Activated CD4-positive, alpha-beta T cell treated with anti-CD3 and anti-CD28 coated beads, Interleukin-2, amount 50 U/mL, for 24 hours (primary cell): ENCODE measurements at places on chromosomes 2 and 18.
A peak's percentile ranks its signal among the peaks of the same experiment; 100 is the strongest.

DNA sequence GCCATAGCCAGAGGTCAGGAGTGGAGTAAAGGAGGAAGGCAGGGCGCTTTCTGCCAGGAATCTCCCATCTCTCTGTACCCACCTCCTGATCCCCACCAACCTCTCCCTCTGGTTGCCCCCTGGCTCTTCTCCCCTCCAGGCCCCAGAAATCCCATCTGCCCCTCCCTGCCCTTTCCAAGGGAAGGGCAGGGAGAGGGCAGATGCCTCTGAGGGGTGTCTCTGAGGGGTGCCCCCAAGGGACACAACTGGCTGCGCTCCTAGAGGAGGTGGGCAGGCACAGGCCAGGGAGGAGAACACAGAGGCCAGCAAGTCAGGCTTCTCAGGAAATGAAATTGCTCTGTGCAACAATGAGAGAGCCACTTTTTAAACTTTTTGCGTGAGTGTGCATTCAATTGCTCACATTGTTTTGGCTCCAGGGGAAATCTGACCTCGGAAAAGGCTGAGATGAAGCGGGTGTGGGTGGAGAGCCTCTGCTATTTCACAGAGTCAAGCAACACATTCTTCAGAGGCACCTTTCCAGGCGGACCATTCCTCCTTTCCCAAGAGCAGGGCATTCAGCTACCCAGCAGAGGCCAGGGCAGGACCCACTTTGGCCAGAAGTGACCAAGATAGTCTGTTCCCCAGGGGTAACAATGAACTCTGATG is 125.5 kb downstream of the SMAD7 start:
- no peak for DNase-seq

GRCh38 chr2:217222309-217222910 is 362.5 kb upstream of the TNP1 start:
- peak; percentile 20 for DNase-seq

DNA sequence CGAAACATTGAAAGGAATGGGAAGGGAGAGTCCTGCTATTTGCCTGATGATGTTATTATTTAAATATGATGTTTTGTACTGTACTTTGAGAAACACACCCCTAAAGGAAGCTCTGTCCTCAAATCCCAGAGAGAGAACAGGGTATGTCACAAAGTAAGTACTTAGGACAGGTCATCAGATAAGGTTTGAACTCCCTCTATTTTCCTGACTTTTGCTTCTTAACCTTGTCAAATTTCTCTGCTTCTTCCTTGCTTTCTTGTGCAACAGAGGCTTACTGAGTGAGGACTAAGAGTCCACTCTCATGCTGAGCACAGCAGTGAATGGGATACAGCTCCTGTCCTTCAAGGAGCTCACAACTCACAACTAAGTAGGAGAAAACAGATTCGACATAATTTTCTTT is 3.7 kb downstream of the DGUOK start:
- DNase-seq = no peak

GRCh38 chr18:45168866-45169600 is 446.2 kb upstream of the SLC14A2 start:
- DNase-seq = no peak

GRCh38 chr2:172211512-172211911 is 108.8 kb upstream of the DLX2 start:
- no peak for DNase-seq

DNA sequence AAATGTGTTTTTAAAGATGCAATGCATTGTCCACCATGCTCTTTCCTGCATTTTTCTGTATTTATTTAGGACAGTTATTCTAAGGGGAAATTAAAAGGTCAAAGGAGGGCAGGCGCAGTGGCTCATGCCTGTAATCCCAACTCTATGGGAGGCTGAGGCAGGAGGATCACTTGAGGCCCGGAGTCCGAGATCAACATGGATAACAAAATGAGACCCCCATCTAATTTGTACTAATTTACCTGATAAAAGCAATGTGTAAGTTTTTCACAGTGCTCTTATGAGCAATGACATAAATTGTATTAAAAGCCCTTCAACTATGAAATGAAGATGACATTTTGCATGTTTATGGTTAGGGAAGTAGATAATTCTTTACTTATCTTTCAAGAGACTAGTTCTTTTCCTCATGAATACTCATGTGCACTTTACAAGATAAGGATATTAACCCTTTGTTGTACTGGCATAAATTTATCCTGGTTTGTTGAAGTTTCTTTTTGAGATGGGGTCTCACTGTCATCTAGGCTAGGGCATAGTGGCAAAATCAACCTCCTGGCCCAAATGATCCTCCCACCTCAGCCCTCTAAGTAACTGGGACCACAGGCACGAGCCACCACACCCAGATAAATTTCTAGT is 9.7 kb downstream of the HSBP1L1 start:
- no peak for DNase-seq

DNA sequence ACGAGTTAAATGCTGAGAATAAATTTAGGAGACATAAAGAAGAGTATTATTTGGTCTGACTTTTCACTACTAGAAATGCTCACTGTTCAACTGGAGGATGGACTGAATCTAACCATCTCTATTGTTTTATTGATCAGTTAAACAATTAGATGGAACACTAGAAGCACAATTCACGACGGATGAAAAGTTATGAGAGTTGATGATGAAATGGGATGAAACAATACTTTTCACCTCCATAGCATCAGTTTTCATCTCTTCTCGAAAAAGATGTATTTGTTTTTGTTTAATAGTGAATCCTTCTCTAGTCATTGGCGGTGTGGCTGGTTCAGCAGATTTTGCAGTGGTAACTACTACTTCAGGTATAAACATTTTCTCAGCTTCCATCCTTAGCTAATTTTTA is 19.3 kb downstream of the TTN start:
- DNase-seq = no peak

DNA sequence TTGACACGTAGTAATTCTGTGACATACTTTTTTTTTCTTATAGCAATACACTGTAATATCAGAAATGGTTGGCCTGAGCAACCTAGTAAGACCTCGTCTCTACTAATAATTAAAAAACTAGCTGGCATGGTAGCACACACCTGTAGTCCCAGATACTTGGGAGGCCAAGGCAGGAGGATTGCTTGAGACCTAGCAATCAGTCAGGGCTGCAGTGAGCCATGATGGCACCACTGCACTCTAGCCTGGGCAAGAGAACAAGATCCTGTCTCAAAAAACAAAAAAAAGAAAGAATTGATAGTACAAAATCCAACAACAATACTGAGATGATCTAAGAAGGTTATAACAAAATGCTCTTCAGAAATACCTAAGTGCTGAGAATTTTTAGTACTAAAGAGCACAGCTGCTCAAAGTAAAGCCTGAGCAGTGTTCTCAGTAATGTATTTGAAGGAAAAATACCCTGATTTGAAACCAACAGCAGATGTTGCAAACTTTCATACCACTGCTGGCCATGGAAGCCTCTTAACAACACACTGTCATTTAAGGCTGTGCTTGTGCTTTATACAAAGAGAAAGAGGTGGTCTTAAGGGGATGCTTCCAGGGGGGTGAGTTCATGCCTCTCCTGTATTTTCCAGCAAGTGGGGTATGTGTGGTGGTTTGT is 132.6 kb upstream of the CDCA7 start:
- no peak for DNase-seq

DNA sequence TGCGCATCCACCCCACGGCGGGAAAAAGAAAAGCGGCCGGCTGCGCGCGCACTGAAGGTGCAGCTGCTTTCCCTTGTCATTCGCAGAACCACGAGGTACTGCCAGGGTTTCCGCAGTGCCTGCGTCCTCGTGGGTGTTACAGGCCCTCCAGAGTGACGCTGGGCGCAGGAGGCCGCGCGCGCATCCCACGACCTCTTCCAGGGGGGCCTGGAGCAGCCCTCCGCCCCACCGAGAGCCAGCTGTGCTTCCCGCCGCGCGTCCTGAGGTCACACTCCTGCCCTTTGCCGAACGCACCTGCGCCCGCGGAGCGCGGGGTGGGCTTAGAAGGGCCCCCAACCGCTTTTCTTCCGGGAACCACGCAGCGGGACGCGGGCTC is 378 bp upstream of the IAH1 start:
- DNase-seq = peak; percentile 39

DNA sequence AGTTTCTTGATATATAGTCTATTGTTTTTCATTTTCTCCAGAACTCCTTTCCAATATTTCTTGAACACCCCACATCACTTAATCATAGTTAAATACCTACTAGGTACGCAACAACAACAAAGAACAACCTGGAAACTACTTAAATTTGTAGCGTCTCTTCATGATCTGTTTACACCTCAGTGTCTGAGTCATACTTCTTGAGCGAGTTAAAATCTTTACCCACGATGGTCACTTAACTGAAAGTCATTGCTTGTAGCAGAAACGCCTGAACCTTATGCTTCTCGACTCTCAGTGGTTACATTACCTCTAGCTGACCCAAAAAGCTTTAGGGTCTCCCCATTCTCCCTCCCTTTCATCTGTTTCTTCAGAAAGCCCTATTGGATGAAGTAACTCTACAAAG is 131.3 kb downstream of the EN1 start:
- no peak for DNase-seq

DNA sequence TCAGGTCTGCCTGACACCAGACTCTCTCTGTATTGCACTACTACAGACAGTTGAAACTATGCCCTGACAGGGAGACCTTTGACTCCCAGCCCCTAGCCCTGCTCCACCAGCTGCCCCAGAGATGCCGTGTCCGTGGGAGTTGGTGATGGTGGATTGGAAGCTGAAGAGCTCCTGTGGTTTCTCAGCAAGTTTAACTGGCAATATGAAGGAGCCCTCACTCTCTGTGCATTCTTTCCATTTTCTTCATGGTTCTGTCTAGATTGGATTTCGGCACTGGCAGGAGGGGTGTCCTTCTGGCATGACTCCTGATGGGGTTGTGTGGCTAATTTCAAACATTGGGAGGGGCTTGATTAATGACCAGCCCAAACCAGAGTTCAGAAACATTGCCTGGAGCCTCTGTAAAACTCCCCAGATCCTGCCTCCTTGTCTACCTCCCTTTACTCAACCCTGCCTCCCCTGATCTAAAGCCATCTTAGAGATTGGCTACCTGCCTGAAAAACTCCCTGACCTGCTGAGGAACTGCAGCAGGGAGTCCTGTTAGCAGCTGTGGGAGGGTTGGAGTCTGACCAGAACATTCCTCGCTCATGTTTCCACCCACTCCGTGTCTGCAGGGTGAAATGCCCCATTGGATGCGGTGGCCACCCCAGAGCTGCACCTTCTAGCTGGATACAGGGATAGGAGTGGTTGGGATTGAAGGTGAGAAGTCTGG is 206.9 kb upstream of the SPRED2 start:
- DNase-seq = no peak
